ENCODE measurements at places on chromosomes 6 and 20. TPM values are rescaled to one million over a fixed set of nuclear protein-coding genes. Genes with fewer than 3 reads are reported as not detected.

RBPJL gene
- not detected for total RNA-seq

COL12A1 gene
- total RNA-seq: 3.9 TPM

LBP gene
- total RNA-seq: 1.4 TPM

SLC35D3 gene
- not detected for total RNA-seq

STMND1 gene
- not detected for total RNA-seq

ADGRG6 gene
- total RNA-seq: 47.7 TPM

CST5 gene
- total RNA-seq: not detected

STXBP5 gene
- total RNA-seq: 11.4 TPM

RAET1G gene
- total RNA-seq: 8.5 TPM

CRISP1 gene
- total RNA-seq: not detected

WFDC10B gene
- not detected for total RNA-seq

REM1 gene
- 0.90 TPM for total RNA-seq

OTOR gene
- total RNA-seq: not detected

OR2H2 gene
- not detected for total RNA-seq

Data from A549 treated with AZD2906 at 1 μM for 4 hours (cell line).